BJ (cell line): ENCODE measurements at places on chromosomes 11 and 22.

DNA sequence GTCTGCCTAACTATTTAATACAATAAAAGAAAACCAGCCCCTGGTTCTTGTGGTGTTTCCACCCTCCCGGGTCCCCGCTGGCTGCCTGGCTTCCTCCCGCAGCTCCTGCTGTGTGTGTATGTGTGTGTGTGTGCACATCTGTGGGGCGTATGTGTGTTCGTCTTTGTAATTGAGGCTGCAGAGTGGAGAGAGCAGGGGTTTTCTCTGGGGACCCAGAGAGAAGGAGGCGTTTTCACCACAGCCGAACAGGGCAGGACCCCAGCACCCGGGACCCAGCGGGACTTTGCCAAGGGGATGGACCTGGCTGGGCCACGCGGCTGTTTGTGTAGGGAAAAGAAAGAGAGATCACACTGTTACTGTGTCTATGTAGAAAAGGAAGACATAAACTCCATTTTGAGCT, 42.7 kb downstream of the IGLL1 start:
- no peak for DNase-seq

DNA sequence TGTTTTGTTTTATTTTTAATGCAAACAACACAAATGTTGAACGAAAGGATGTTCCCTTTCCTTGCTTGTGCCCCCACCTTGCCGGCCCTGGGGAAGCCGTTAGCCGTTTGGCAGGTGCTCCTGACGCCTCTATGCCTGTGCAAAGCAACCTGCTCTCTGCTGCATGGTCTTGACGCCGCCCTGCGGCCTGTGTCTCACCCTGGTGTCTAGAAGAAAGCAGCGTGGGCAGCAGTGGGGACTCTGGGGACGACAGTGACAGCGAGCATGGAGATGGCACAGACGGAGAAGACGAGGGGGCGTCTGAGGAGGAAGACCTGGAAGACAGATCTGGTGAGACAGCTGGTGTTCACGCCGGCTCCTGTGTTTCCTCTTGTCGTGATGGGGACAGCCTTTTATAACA, 5.5 kb downstream of the PHRF1 start:
- DNase-seq: no peak

GRCh38 chr11:3086114-3086513, 28.9 kb upstream of the CARS1 start:
- DNase-seq: no peak

DNA sequence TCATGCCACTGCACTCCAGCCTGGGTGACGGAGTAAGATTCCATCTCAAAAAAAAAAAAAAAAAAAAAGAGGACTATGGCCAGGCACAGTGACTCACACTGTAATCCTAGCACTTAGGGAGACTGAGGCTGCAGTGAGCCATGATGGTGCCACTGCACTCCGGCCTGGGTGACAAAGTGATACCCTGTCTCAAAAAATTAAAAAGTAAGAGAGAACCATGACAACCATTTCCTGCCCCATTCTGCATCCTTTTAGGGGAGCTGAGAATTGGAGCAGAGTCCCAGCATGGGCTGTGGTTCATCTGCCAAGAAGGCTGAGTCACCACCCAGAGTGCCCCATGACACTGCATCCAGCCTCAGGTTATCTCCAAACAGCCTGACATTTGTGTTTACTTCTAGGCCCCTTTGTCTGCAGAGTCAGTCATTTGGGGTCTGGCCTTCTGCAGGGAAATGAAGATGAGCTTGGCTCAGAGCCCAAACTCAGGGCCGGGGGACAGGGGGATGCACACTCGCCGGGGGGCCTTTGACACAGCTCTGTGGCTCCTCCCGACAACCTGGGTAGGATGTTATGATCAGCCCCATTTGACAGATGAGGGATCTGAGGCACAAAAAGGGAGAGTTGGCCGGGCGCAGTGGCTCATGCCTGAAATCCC, 4.7 kb downstream of the CSDC2 start:
- peak; percentile 55 for DNase-seq

GRCh38 chr22:46935506-46936377, 173.3 kb downstream of the TBC1D22A start:
- no peak for DNase-seq

GRCh38 chr11:126840975-126841374, 159.6 kb downstream of the KIRREL3 start:
- no peak for DNase-seq

DNA sequence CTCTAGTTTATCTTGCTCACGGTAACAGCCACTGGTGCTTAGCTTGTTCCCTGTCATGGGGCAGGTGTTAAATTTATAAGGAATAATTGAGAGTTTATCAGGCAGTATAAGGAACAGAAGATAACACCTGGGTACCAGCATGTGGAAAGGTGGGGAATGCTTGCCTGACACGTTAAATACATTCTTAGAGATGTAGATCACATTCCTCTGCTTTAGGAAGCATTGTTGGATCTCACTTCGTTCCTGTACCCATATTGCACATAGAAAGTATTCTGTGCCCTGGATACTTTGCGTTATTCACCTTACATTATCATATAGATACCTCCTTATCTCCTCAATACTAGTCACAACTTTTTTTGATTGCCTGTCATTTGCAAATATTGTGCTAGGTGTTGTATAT, 114.7 kb downstream of the UVRAG start:
- DNase-seq: no peak

GRCh38 chr11:15108592-15109130, 6.1 kb upstream of the INSC start:
- no peak for DNase-seq

DNA sequence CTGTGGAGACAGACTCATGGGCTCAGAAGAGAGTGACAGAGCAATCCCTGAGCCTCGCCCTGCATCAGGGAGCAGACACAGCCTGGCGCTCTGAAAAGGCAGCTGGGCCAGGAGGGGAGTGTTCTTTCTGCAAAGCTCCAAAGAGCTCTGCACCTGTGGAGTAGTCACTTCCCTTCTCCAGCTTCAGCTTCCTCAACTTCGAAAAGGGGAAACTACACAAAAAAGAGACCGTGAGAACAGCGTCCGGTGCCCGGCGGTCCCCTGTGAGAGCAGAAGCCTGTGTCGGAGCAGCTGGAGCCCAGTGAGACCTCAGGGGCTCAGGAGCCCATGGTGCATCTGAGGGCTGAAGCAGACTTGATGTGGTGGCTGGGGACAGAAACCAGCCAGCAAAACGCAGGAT, 35.1 kb downstream of the TP53I11 start:
- DNase-seq: no peak

- no peak for DNase-seq
Observed at GRCh38 chr11:32870676-32871075, 21.9 kb upstream of the QSER1 start.

DNA sequence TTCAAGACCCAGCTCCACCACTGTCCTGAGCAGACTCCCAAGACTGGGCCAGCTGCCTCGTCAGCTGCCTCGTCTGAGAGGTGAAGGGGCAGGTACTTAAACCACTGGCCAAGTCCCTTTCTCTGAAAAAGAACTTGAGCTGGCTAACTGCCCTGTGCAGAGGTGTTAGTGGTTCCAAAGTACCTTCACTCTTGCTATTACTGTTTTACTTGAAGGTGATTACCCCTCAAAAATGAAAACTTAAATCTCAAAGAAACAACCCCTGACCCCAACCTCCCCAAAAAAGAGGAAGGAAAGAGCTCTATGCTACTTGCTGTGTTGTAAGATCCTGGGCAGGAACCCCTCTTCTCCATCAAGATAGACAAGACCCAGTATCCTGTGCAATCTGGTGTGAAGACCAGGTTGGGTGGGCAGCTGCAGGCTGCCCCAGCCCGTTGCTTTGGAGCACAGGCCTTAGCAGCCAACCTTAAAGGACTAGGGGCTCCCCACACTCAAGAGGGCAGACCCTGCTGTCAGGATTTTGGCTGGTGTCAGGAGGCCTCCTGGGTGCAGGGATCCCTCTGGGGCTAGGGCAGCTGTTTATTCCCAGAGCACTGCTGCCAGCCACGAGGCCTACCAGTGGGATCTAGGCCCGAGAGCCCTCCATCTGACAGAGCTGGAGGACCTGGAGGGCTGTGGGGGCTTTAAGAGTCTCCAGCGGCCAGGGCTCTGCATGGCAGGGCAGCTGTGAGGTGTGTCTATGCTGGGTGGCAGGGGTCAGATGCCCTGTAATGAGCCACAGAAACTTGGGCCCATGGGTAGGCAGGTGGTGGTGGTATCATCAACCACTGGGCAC, 13.0 kb downstream of the GUCD1 start:
- DNase-seq: no peak

- no peak for DNase-seq
Observed at GRCh38 chr11:116950210-116950609, 112.8 kb upstream of the APOA1 start.

- no peak for DNase-seq
Observed at GRCh38 chr11:123483466-123483865, 53.4 kb downstream of the GRAMD1B start.

- no peak for DNase-seq
Observed at GRCh38 chr11:33940538-33940815, 48.6 kb upstream of the LMO2 start.

GRCh38 chr11:119482521-119483011, 59.6 kb upstream of the THY1 start:
- no peak for DNase-seq

GRCh38 chr11:67436459-67437081, 912 bp downstream of the PTPRCAP start:
- no peak for DNase-seq

- no peak for DNase-seq
Observed at GRCh38 chr11:83249445-83249844, 36.7 kb downstream of the CCDC90B start.

DNA sequence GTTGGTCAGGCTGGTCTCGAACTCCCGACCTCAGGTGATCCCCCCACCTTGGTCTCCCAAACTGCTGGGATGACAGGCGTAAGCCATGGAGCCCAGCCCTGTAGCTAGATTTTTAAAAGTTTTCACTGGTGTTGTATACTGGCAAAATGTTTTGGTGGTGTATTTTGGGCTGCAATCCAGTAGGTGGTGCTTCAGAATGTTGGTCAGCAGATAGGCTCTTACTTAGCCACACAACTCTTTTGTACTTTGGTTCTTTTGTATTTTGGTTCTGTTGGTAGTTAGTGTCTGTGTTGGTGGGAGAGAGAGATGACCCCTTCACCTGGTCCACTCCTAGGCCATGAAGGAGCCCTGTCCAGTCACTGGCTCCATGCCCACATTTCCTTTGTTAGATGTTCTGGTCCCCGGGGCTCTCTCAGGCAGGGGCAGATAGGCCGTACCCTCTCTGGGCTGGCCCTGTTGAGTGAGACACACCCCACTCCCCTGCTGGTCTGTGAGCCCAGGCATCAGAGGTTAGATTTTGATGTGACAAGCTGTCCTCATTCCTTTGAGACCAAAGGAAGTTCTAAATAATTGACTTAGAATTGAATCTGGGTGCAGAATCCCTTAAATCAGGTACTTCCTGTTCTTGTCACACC, 123.8 kb downstream of the DDX10 start:
- DNase-seq: no peak

DNA sequence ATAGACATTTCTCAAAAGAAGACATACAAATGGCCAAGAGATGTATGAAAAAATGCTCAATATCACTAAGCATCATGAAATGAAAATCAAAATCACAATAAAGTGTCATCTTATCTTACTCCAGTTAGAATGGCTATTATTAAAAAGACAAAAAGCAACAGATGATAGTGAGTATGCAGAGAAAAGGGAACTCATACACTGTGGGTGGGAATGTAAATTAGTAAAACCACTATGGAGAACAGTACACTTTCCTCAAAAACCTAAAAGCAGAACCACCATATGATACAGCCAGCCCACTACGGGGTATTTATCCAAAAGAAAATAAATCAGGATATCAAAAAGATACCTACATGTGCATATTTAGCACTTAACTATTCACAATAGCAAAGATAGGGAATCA, 700.0 kb upstream of the ANO5 start:
- no peak for DNase-seq

DNA sequence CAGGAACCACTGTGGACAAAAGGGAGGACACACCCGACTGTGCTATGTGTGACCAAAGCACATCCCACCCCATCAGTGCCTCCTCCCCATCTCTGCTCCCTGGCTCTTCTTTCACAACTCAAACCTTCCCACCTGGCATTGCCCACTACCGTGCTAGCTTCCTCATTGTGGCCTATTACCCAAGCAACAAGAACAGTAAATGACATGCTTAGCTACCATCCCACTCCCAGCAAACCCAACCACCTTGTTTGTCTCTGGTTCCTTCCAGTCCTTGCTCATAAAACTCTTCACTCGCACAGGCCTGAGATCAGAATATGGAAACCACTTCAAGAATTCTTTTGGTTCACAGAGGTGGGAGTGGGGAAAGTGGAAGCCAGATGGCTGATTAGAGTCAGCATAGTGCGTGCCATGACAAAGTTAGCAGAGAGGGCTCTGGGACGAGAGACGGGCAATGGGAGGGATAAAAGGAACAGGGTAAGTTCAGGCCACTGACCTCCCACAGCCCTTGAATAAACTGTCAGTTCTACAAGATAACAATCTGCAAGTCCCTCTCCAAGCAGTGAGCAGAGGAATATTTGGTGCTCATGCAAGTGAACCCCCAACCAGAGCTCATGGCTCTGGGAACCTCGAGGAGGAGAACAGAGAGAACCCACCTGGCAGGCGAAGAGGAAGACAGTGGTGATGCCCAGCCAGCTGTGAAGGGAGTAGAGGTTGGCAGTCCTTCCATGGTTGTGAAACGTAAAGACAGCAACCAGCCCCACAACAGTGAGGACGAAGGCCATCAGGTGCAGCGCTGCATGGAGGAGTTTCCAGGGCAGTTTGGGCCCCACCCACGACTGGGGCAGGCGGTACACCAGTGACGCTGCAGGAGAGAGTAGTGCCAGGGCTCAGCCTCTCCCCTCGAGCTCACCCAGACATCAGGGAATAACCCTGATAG, 8.3 kb downstream of the CYB561A3 start:
- DNase-seq: no peak

DNA sequence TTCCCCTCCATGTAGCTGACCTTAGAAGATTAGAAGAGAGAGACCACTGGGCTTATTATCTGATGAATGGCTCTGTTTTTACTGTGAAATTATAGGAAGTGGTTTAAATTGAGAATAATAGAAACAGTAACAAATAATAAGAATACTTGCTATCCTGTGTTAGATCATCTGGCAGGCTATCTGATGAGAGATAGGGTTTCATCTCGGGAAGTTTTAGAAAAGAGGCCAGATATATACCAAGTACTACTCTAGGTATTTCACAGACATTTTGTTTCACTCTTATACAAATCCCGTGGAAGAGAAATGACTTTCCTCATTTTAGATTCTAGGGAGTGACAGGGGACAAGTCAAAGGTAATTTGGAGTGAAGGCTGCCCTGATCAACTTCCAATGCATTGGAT, 198.4 kb downstream of the MAML2 start:
- no peak for DNase-seq

- no peak for DNase-seq
Observed at GRCh38 chr22:27251563-27251962, 550.0 kb downstream of the MN1 start.

GRCh38 chr22:37012262-37012904, 6.9 kb downstream of the TST start:
- DNase-seq: no peak

DNA sequence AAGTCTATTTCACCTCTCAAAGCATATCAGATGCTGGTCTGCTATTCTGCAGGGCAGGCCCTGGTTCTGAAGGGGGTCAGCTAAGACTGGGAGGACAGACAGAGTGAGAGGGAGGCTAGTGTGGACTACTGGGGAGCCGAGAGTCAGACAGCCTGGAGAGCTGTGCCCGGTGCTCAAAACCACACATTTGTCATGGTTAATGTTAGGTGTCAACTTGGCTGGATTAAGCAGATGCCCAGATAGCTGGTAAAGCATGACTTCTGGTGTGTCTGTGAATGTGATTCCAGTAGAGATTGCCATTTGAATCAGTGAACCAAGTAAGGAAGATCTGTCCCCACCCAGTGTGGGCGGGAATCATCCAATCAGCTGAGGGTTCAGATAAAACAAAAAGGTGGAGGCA, 102.6 kb downstream of the SNX19 start:
- no peak for DNase-seq

GRCh38 chr11:62015615-62016014, 48.2 kb upstream of the FTH1 start:
- DNase-seq: no peak
